ENCODE measurements at places on chromosomes 3 and 15.

DNA sequence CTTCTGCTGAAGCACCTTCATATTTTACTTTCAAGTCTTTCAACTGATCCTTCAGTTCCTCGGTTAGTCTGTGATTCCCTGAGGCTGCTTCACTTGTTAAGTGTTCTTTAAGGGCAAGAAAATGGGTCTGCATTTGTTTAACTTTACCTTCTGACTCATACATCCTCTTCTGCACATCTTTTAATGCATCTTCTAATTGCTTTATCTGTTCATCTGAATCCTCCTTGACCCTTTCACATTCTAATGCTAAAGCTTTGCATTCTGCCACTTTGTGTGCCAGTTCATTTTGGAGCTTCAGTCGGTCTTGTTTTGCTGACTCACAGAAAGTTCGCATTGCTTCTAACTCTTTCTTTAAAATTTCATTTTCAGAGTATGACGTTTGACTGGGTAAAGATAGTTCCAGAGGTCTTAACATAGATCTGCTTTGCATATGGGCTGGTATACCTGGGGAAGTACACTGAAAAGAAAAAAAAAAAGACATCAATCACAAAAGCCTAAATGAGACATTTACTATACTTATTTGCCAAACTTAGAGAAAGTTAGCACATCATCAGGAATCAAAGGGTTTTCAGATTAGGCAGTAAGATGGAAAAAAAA is 94.3 kb downstream of the UACA start:
- DNase-seq, result no peak

DNA sequence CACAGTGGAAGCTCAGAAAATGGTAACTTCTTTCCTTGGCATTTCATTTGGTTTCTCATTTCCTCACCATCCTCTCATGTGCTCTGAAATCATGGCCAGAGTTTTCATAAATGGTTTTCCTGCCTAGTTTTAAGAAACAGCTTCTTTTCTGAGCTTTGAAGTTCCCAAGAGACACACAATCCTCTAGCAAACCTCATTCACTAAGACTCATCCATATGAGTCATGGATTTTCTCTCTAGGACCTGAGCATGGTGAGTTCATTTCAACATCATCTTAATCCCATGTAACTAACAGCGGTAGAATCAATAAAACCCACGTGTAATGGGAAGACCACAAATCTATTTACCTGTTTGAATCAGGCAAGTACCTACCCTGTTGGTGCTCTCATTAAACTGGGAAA is 274.5 kb upstream of the LRTM1 start:
- DNase-seq, result no peak

DNA sequence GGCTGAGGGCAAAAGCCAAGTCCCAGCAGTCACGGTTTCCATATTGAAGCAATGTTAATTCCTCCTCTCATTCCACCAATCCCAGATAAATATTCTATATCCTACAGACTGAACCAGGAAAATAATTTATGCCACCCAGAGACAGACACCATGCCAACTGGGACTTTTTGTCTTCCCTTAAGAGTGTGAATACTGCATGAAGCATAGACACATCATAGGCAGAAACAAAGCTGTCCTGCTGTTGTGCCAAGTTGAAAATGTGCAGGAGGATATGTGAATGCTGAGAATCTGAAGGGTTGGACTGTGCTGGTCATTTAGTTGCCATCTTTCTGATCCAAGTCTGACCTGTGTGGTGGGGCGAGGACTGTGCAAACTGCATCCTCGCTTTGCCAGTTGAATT is 37.7 kb downstream of the RFTN1 start:
- DNase-seq, result no peak

DNA sequence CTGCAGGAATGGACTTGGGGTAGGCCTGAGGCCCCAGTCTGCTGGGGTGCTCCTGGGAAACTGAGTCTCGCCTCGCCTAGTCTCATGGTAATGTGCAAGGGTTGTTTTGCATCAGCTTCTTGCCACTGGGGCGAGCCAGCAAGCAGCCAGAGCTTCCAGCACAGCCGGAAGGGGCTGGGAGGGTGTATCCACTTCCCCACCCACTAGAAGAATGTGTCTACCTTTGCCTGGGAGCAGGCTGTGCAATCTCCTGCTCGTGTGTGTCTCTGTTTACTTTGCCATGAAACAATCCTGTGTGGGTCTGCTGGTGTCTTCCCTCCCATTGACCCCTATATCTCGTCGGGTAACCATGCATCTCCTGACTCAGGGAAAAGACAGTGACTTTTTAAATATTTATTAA is 21.8 kb upstream of the ERICH6 start:
- DNase-seq, result no peak

- no peak for DNase-seq
Observed at GRCh38 chr3:48422681-48423080, 7.2 kb downstream of the PLXNB1 start.

DNA sequence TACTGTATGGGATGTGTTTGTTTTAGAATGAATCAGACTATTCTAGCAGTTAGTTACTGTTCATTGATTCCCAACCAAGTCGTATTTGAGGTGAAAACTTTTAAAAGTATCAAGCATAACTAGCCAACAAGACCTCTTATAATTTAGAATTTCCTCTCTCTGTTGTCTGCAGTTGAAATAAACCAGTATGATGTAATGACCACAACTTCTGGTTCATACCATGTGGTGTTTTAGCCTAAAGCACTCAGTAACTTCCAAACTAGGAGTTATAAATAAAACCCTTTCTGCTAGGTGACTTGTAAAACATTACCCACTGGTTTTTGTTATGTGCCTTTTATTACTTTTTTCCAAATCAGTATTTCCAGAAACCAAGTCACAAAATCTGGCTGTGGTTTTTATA is 19.8 kb upstream of the P2RY12 start:
- DNase-seq, result no peak

DNA sequence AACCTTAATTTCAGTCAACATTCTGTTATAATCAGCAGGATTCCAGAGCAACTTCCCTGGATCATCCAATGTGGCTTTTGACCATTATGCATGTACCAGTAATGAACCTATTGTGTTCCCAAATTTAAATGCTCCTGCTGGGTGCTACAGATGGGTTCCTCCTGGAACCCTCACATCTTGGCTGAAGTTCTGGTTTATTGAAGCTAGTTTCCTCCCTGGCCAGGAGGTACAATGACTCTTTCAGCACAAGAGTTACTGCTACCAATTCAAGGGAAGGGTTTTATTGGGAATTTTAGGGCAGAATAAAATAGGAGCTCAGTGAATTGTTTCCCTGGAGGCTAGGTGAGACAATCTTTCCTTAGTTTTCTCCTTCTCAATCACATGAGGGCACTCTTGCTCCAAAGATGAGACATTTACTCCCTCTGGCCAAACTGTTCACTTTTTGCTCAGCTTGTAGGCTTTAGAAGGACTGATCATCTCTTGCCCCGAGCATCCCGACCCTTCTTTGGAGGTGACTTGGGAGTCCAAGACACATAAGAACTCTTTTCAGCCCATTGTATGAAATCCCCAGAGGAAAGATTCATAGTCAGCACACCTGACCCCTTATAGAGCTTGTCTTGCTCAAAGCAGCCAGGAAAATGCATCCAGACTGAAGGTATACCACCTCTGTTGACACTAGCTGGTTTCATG is 8.8 kb upstream of the NPHP3 start:
- DNase-seq, result peak; percentile 54

GRCh38 chr3:151156618-151157216 is 46.3 kb downstream of the GPR171 start:
- peak; percentile 70 for DNase-seq

- no peak for DNase-seq
Observed at GRCh38 chr15:95162069-95162468, 930.7 kb downstream of the MCTP2 start.

GRCh38 chr15:89026167-89026566 is 62.1 kb upstream of the ABHD2 start:
- DNase-seq, result no peak

DNA sequence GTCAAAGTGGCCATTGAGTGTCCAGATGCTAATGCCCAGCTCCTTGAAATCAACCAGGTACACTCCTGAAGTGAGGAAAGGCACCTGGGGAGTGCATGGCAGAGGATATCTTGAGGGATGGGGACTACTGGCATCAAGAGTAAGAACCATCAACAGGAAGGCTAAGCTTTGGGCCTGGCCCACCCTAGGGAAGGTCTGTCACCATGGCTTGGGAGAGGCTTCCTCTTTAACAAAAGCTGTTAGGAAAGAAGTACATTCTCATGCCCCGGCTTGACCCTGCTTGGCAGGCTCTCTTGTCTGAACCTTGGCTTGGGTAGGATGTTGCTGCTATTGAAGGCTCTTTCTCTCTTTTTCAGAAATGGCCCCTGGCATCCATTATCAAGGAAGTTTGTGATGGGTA is 43.7 kb upstream of the TUBGCP5 start:
- DNase-seq, result no peak

DNA sequence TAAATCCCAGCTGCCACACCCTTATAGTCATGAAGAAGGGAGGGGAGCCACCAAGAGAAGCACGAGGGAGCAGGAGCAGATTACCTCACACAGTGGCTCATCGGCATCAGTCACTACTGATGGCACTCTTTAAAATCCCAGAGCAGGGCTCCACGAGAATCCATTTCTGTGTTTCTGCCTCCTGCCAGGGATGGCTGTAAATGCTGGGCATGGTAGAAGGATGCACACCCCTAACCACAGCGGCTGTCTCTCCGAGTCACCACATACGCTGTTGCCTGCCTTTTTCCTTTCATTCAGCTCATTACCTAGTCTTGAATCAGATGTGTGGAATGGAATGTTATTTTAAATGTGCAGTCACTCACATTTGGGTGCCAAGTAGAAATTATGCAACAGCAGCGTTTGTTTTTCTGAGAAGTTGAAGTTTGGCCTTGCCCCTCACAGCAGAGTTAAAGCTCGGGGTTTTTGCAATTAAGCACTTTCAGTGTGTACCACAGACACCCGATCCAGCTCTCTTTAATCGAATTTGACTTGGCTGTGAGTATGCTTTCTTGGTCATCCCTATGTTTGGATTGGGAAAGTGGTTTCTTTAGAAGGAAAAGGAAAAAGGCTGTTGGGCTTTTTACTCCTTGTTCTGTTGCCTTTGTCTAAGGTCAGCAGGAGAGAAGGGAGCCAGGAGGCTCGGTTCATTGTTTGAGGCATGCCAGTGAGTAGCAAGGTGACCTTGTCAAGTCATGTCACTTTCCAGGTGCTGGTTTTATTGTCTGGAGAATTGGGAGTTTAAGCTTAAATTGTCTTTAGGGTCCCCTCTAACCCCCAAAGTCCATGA is 284.2 kb upstream of the TPM1 start:
- peak; percentile 21 for DNase-seq

GRCh38 chr3:141655801-141656200 is 82.3 kb upstream of the RNF7 start:
- DNase-seq, result no peak

DNA sequence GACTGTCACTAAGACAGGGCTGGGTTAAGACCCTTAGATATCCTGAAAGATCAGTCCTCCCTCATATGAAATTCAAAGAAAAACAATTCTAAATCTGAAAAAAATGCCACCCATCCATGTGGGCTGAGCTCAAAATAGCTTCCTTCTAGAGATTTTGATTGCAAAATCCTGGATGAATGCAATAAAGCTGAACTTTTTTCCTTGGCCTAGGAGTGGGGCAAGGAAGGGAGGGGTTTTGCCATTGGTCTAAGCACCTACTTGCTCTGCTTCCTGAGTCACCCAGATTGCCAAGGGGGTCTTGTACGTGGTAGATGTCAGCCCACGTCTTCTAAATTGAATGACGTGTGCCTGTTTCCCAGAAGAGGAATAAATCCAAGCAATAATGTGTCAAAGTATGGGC is 15.3 kb upstream of the SMAD3 start:
- no peak for DNase-seq

GRCh38 chr3:158532099-158532734 is 38.8 kb upstream of the MLF1 start:
- no peak for DNase-seq

- no peak for DNase-seq
Observed at GRCh38 chr3:187968883-187969580, 184.9 kb upstream of the LPP start.

- DNase-seq, result no peak
Observed at GRCh38 chr3:155870945-155871745, 695 bp downstream of the GMPS start.

DNA sequence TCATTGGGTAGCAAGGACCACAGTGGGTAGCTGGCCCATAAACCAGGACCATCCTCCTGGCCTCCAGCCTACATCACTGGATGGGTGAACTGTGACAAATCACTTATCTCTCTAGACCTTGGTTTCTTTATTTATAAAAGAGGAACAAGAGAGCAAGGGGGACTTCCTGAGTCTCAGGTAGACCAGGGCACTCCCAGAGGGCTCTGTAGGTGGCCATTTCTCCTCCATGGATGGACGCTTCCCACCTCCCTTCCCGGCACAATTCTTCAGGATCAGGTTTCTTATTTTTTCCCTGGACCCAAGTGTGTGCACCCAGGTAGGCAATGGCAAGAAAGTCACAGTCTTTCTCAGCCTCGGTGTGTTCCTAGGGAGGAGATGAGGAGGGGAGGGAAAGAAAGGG is 41.4 kb upstream of the SPATA12 start:
- no peak for DNase-seq

GRCh38 chr3:36142746-36143145 is 237.6 kb upstream of the STAC start:
- DNase-seq, result no peak

DNA sequence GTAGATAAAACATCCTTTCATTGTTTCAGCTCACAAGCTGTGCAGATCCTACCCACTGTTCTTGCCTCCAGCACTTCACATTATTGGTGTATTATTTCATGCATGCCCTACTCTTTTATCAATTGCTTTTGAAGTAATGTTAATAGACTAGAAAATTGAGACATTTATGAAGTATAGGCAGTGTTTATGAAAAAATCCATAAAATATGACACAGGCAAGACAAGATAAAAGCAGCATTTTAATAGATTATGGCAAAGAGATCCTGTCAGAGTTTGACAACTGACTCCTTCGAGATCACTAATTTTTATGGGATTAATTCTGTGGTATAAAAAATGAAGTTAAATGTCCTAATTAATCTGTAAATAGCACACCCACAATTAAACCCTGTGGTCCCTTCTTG is 217.2 kb upstream of the NANOGP8 start:
- DNase-seq, result no peak

DNA sequence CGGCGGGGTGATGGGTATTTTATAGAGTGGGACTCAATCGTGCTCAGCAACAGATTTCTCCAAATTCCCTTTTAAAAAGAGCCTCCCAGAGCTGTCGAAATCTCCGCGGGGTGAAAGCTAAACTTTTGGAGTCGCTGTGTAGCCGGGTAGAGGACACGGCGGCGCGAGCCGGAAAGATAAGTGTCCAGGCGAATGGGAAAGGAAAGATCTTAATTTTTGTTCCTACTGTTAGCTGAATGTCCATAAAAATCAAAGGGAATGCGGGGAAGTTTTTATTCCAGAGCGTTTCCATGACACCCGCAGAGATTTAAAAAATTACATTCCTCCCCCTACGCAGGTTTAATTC is 9.1 kb downstream of the EOMES start:
- no peak for DNase-seq

GRCh38 chr3:129013491-129013891 is 12.4 kb downstream of the EFCC1 start:
- peak; percentile 23 for DNase-seq

GRCh38 chr3:111534701-111535100 is 7.3 kb upstream of the CD96 start:
- no peak for DNase-seq

- DNase-seq, result no peak
Observed at GRCh38 chr15:52191207-52191606, at the start of gene GNB5. TSS of gene GNB5 (minus strand) at chr15:52191392. CDS start at chr15:52184676, 6,716 bp downstream.

Data from SW 1271 (cell line).